ENCODE measurements at places on chromosomes 16 and 17. TPM values are rescaled to one million over a fixed set of nuclear protein-coding genes. Genes with fewer than 3 reads are reported as not detected.
A peak's percentile ranks its signal among the peaks of the same experiment; 100 is the strongest.

NAGS gene
- 6.4 TPM for total RNA-seq

CACNG5 gene
- not detected for total RNA-seq

HYDIN gene
- total RNA-seq: 19.5 TPM

KRT32 gene
- not detected for total RNA-seq

KRTAP4-6 gene
- total RNA-seq: not detected

KRTAP2-3 gene
- total RNA-seq: not detected

KIF2B gene
- total RNA-seq: not detected

FOXF1 gene
- 31.2 TPM for total RNA-seq

TBC1D3I gene
- total RNA-seq: 1.1 TPM

- peaks cover 6% of the 10 kb centered on the region for H3K36me3 ChIP-seq
- peak; percentile 79 for DNase-seq
- peak overlapping the region; percentile 74 for H3K4me3 ChIP-seq
- H3K4me1 ChIP-seq: peaks cover 88% of the 10 kb centered on the region
- no peaks in the 10 kb centered on the region for H3K27me3 ChIP-seq
- peak overlapping the region; percentile 77 for H3K27ac ChIP-seq
Observed at GRCh38 chr16:4373909-4374742, 2.5 kb downstream of the VASN start.

GRCh38 chr17:72962106-72962505 is 130.4 kb downstream of the SLC39A11 start:
- no peak overlapping the region for H3K27ac ChIP-seq
- no peaks in the 10 kb centered on the region for H3K36me3 ChIP-seq
- H3K4me1 ChIP-seq: no peaks in the 10 kb centered on the region

- no peaks in the 10 kb centered on the region for H3K27me3 ChIP-seq
- no peak for DNase-seq
- no peak overlapping the region for H3K27ac ChIP-seq
- no peak overlapping the region for H3K4me3 ChIP-seq
- no peaks in the 10 kb centered on the region for H3K4me1 ChIP-seq
Observed at GRCh38 chr16:12271006-12271405, 294.5 kb downstream of the SNX29 start.

- H3K4me1 ChIP-seq: peaks cover 9% of the 10 kb centered on the region
- peaks cover 100% of the 10 kb centered on the region for H3K36me3 ChIP-seq
- H3K4me3 ChIP-seq: no peak overlapping the region
- no peaks in the 10 kb centered on the region for H3K27me3 ChIP-seq
- peak overlapping the region; percentile 4 for H3K27ac ChIP-seq
- no peak for DNase-seq
Observed at GRCh38 chr16:10541366-10541765, 39.0 kb downstream of the EMP2 start.

- H3K36me3 ChIP-seq: no peaks in the 10 kb centered on the region
- peaks cover 7% of the 10 kb centered on the region for H3K27me3 ChIP-seq
- H3K4me3 ChIP-seq: no peak overlapping the region
- H3K27ac ChIP-seq: no peak overlapping the region
- DNase-seq: no peak
Observed at GRCh38 chr17:51833045-51833444, 325.5 kb downstream of the CA10 start.

DNA sequence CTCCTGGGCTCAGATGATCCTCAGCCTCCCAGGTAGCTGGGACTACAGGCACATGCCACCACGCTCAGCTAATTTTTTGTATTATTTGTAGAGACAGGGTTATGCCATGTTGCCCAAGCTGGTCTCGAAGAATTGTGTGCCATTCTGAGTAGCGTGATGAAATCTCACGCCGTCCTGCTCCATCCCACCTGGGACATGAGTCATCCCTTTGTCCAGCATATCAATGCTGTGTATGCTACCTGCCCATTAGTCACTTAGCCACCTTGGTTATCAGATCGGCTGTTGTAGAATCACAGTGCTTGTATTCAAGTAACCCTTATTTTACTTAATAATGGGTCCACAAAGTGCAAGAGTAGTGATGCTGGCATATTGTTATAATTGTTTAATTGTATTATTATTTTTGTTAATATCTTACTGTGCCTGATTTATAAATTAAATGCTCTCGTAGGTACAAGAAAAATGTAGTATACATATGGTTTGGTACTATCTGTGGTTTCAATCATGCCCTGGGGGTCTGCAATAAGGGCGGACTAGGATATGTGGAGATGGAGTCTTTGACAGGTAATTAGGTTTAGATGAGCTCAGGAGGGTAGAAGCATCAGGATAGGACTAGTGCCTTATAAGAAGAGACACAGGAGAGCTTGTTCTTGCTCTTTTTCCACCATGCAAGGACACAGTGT is 26.6 kb upstream of the SLC13A2 start:
- no peak overlapping the region for H3K4me3 ChIP-seq
- no peaks in the 10 kb centered on the region for H3K4me1 ChIP-seq
- no peaks in the 10 kb centered on the region for H3K27me3 ChIP-seq
- H3K27ac ChIP-seq: no peak overlapping the region
- no peaks in the 10 kb centered on the region for H3K36me3 ChIP-seq
- no peak for DNase-seq

DNA sequence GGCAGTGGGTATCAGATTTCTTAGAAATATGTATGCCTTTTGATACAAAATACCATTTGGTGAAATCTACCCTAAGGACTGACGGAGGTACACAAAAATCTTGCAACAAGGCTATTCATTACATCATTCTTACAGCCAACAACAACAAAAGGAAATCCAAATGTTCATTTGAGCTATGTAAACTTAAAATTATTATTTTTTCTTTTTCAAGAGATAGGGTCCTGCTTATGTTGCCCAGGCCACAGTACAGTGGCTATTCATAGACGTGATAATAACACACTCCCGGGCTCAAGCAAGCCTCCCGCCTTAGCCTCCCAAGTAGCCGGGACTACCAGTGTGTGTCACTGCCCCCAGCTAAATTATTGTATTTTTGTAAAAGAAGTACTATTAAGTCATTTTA is 9.0 kb downstream of the SRR start:
- H3K4me3 ChIP-seq: no peak overlapping the region
- no peaks in the 10 kb centered on the region for H3K27me3 ChIP-seq
- H3K36me3 ChIP-seq: no peaks in the 10 kb centered on the region
- DNase-seq: no peak

- H3K27ac ChIP-seq: no peak overlapping the region
- no peaks in the 10 kb centered on the region for H3K27me3 ChIP-seq
- no peak overlapping the region for H3K4me3 ChIP-seq
- no peak for DNase-seq
- peaks cover 1% of the 10 kb centered on the region for H3K36me3 ChIP-seq
Observed at GRCh38 chr16:50717091-50717490, 23.7 kb downstream of the NOD2 start.

DNA sequence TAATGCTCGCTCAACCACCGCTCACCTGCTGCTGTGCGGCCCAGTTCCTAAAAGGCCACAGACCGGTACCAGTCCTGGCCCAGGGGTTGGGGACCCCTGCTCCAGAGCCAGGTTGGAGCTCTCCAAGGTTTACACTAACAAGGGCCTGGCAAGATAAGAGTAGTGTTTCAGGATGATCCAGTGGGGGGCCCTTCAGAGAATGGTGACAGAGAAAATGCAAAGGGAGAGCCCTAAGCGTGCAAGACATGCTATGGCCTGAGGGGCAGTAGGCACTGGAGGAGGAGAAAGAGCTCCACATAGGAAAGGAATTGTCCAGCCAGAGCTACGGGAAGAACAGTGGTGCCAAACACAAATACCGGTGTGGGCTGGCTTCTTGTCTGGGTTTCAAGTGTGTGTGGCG is 233.4 kb downstream of the STX8 start:
- no peak overlapping the region for H3K4me3 ChIP-seq
- H3K4me1 ChIP-seq: no peaks in the 10 kb centered on the region
- H3K27me3 ChIP-seq: no peaks in the 10 kb centered on the region
- DNase-seq: no peak

- H3K27ac ChIP-seq: peak overlapping the region; percentile 51
- no peak overlapping the region for H3K4me3 ChIP-seq
- peaks cover 49% of the 10 kb centered on the region for H3K4me1 ChIP-seq
- H3K36me3 ChIP-seq: peaks cover 55% of the 10 kb centered on the region
- peak; percentile 81 for DNase-seq
Observed at GRCh38 chr17:43768382-43768781, 9.8 kb upstream of the SOST start.

- peak; percentile 48 for DNase-seq
- no peak overlapping the region for H3K4me3 ChIP-seq
- no peaks in the 10 kb centered on the region for H3K27me3 ChIP-seq
- no peak overlapping the region for H3K27ac ChIP-seq
Observed at GRCh38 chr17:50100921-50101345, 5.8 kb downstream of the PDK2 start.

DNA sequence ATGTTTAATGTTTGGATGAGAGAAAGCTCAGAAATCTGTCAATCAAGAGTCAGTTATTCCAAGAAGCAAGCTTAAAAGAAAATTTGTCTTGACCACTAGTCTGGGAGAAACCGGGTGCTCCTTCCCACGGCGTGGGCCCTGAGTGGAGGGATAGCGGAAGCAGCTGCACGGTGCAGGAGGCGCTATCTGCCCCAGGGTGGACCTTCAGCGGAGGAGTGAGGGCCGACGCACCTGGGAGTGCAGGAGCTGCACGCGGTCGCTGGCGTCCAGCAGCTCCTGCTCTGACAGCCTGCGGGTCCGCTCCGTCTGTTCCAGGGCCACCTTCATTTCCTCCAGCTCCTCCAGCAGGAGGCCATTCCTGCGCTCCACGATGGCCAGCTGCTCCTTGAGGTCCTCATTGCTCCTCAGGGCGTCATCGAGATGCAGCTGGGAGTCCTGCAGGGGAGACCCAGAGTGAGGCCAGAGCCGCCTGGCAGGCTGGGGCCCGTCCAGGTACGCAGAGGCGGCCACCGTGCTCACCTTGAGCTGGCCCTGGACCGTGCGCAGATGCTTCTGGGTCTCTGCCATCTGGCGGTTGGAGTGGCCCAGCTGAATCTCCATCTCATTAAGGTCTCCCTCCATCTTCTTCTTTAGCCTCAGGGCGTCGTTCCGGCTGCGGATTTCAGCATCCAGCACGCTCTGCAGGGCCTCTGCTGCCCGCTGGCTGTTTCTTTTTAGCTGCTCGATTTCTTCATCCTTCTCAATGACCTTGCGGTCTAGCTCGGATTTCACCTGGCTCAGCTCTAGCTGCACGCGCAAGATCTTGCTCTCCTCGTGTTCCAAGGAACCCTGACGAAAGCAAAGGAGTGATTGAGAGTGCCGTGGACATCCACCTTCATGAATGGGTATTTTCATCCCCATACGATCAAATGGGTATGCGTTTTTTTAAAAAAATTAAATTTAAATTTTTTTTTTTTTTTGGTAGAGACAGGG is 63.5 kb downstream of the MYH13 start:
- no peak overlapping the region for H3K4me3 ChIP-seq
- H3K36me3 ChIP-seq: no peaks in the 10 kb centered on the region
- no peaks in the 10 kb centered on the region for H3K4me1 ChIP-seq
- DNase-seq: no peak

GRCh38 chr17:71184716-71185115 is 936.1 kb upstream of the SOX9 start:
- no peaks in the 10 kb centered on the region for H3K27me3 ChIP-seq
- DNase-seq: no peak
- no peaks in the 10 kb centered on the region for H3K36me3 ChIP-seq
- H3K27ac ChIP-seq: no peak overlapping the region
- no peak overlapping the region for H3K4me3 ChIP-seq

DNA sequence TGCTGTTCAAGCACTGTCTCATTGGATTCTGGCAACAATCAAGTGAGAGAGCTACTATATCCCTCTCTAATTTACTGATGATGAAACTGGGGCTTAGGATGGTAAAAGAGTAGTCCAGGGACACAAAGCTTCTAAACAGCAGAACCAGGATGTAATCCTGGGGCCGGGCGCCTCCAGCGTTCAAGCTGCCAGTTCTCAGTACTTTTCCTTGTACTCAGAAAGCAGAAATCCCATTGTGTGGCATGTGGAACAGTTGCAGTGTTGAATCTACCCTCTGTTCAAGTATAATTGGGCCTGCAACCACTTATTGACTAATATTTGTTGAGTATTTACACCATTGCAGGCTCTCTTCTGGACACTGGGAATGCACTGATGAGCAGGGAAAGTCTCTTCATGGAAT is 14.5 kb upstream of the CDH13 start:
- H3K4me3 ChIP-seq: no peak overlapping the region
- no peaks in the 10 kb centered on the region for H3K4me1 ChIP-seq
- no peak for DNase-seq
- H3K27me3 ChIP-seq: no peaks in the 10 kb centered on the region
- H3K36me3 ChIP-seq: no peaks in the 10 kb centered on the region
- no peak overlapping the region for H3K27ac ChIP-seq

DNA sequence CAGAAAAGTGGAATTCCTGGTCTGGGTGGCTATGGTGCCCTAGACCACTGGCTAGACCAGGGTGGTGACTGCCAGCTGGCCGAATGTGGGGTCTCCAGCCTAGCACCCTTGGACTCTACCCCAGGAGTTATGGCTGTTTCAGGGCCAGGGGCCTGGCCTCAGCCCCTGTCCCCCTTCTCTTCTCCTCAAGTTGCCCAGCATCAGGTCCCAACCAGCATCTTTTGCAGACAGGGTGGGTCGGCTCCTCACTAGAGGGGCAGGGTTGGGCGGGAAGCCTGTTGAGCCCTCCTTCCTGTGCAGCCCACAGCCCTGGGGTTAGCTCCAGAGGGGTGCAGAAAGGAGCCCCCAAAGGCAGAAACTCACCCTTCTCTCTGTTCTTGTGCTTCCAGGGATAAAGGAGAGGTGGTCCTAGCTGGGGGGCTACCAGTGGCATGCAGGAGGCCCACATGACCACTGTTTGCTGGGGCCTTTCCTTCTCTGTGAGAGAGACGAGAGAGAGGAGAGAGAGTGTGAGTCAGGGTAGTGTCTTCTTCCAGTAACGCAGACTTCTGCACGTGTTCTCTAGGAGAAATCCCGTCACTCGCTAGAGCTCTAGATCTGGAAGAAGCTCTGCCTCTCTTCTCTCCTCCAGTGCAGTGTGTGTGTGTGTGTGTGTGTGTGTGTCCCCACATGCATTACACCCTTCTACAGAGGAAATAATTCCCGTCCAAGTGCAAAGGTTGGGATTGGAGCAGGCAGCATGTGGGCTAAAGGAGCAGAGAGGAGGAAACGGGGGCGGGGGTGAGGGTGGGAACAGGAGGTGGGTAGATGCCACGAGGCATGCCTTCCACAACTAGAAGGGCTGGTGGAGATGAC is 209.4 kb downstream of the SEC14L1 start:
- no peaks in the 10 kb centered on the region for H3K27me3 ChIP-seq
- DNase-seq: no peak

DNA sequence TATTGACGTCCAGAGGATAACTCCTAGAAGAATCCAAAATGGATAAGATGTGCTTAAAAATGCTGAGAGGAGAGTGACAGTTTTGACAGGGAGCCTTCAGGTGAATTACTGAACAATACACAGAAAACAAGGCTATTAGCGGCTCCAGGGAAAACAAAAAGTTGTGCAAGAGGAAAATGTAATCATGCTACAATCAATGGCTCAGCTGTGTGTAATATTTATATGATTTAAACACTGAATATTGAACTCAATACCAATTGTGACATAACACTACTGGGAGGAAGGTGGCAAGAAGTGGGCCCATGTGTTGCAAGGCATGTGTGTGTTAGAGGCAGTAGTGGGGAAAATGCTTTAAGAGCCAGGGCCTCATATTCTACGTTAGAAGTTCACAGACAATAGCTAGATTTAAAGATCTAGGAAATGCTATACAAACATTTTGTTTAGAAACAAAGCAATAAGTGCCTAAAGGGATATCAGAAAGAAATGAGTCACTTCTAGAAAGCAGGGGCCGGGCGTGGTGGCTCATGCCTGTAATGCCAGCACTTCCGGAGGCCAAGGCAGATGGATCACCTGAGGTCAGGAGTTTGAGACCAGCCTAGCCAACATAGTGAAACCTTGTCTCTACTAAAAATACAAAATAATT is 253.2 kb upstream of the IRX5 start:
- no peak overlapping the region for H3K27ac ChIP-seq
- H3K27me3 ChIP-seq: no peaks in the 10 kb centered on the region
- H3K4me1 ChIP-seq: no peaks in the 10 kb centered on the region
- H3K4me3 ChIP-seq: no peak overlapping the region
- DNase-seq: no peak

Measured in lower lobe of right lung (tissue), 2 donors.